ENCODE measurements at places on chromosomes 16 and 17. TPM values are rescaled to one million over a fixed set of nuclear protein-coding genes. Genes with fewer than 3 reads are reported as not detected.

PRSS27 gene
- not detected for total RNA-seq

KIAA0513 gene
- total RNA-seq, result 3.4 TPM

RAB34 gene
- total RNA-seq, result 134 TPM

SECTM1 gene
- not detected for total RNA-seq

LITAF gene
- total RNA-seq, result 29.8 TPM

CES4A gene
- not detected for total RNA-seq

All from HT1080 (cell line).